Inflammatory macrophage (primary cell): ENCODE measurements at places on chromosomes 3 and 15.

DNA sequence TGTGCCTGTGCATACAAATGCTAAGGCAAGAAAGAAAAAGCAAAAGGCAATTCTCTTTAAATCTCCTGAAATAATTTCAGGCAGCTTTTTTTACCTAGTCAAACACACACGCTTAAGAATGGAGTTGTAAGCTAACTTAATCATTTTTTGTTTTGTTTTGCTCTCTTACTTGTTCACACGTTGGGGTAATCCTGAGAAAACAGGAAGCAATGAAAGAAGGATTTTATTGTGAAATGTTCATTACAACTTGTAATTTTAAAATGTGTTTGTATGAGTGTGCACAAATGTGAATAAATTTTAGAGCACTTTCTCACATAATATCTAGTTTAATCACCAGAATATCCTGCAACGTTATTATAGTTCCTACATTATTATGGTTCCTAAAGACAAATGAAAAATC lies 263.8 kb downstream of the LPP start:
- no peak for DNase-seq

DNA sequence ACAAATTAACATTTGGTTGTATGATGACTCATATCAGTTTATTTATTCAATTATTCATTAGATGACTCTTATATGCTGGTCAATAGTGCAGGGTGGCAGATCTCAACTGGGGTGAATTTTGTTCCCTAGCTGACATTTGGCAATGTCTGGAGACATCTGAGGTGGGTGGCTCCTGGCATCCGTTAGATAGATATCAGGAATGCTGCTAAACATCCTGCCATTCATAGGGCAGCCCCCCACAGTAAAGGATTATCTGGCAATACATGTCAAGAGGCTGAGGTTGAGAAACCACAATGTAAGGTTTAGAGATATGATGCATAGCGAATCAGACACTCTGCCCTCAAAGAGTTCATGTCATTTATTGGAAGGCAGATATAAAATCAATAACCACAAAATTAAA lies 719.9 kb downstream of the CADM2 start:
- no peak for DNase-seq

- DNase-seq: peak; percentile 90
Observed at GRCh38 chr3:42012935-42013690, 51.2 kb upstream of the ULK4 start.

- no peak for DNase-seq
Observed at GRCh38 chr3:25940935-25941334, 151.0 kb downstream of the OXSM start.

DNA sequence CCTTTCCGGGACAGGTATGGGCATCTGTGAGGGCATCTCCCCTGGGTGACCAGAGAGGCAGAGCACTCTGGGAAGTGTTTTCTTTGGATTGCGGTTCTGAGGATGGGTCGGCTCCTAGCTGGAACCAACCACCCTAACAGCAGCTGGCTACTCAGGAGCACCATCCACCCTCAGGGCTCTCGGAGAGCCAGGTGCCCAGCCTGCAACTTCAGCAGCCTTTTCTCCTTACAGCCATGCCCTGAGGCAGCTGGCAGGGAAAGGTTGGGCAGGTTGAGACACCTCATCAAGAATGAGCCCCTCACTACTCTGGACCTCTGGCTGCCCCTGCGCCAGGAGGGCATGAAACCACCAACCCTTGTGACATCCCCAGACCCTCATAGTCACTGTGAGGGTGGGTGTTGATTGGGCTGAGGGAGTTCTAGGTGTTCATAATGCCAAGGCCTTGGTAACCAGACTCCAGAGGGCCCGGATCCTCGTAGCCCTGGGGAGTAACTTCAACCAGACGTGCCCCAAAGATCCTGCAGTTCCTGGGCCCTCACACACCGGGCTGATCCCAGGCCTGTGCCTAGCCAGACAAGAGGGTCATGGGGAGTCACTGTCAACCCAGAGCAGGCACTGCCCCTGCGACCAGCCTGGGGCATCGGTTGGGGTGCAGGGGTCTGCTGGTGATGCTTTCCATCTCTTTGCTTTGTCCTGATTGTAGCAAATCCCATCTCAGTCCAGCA lies 114.4 kb upstream of the ABHD17C start:
- no peak for DNase-seq

- no peak for DNase-seq
Observed at GRCh38 chr3:94162700-94163099, 99.8 kb downstream of the NSUN3 start.

DNA sequence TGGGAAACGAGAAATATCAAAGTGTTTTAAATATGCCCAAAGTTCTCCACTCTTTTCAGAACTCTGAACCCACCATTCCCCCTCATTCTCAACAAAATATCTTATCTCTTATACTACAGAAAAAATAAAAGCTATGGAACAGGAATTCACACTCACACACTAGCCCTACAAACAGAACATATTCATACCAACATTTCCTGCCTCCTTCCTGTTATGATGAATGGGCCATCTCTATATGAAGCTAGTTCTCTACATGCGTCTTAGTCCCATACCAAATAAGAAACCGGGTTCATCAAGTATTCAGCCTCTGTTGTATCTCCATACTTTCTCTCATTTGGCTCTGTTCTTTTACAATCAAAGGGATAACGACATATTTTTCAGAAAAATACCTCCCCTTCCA lies 72.6 kb downstream of the PLSCR2 start:
- no peak for DNase-seq

DNA sequence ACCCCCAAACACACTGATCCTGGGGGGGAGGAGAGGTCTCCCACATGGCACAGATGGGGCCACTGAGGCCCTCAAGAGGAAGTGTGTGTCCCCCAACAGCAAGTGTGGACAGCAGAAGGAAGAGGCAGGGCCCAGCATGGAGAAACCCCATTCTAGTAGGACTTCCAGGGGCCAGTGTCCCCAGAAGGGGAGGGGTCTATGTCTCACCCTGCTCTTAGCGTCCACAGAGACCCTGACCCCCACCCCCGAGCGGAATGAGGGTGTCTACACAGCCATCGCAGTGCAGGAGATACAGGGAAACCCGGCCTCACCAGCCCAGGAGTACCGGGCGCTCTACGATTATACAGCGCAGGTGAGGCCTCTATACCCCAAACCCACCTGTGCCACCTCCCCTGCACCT lies 35.3 kb downstream of the TSPAN3 start:
- no peak for DNase-seq

- DNase-seq: no peak
Observed at GRCh38 chr15:96261575-96262034, 68.9 kb upstream of the NR2F2 start.

- DNase-seq: no peak
Observed at GRCh38 chr15:39154227-39154638, 426.6 kb upstream of the THBS1 start.

GRCh38 chr3:183981990-183982644 lies 35.6 kb downstream of the ABCC5 start:
- DNase-seq: no peak

- no peak for DNase-seq
Observed at GRCh38 chr15:96199111-96199510, 131.4 kb upstream of the NR2F2 start.

DNA sequence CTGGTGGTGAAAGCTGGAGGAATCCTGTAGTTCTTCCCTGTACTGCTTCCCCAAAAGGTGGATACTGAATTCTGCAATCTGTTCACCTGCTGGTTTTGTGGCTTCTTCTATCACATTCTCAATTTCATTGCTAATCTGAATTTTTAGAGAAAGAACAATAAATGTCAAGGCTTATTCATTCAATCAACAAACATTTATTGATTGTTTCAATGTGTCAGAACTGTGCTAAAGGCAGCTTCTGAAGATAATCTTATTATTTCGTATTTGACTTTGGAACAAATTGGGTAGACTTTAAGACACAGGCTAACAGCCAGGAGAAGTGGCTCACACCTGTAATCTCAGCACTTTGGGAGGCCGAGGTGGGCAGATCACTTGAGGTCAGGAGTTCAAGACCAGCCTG lies 46.8 kb downstream of the IMPG2 start:
- no peak for DNase-seq

GRCh38 chr15:74319138-74319460 lies 48.3 kb downstream of the CYP11A1 start:
- DNase-seq: no peak

GRCh38 chr15:70560617-70561328 lies 202.6 kb downstream of the UACA start:
- DNase-seq: peak; percentile 14

GRCh38 chr3:28598165-28598564 lies 249.5 kb upstream of the AZI2 start:
- no peak for DNase-seq

DNA sequence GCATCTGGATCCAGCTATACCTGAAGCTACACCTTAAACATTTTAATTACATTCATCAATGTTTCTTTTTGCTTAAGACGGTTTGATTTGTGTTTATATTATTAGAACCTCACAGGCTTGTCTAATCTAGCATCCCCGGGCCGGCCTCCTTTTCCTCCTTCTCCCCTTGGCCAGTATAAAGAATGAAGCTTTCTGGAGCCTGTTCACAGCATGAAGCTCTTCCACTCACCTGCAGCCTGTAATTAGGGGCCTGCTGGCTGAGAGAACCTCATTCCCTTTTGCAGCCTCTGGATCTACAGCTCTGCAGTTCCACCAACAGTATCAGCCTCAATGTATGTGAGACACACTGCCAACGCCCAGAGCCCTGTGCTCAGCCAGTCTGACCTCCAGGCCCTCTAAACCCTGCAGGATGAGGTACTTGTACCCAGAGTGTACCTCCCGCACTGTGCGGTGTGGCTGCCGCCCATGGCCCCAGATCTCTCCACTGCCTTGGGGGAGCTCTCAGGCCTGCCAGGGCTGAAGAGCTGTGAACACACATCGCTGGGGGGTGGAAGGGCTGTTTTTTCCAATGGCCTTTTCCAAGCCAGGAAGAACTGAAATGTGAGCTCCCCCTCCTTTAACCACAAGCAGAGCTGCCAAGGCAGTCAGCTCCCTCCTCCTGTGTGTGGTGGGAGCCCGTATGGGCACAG lies 114.7 kb upstream of the ALDH1A3 start:
- DNase-seq: no peak

DNA sequence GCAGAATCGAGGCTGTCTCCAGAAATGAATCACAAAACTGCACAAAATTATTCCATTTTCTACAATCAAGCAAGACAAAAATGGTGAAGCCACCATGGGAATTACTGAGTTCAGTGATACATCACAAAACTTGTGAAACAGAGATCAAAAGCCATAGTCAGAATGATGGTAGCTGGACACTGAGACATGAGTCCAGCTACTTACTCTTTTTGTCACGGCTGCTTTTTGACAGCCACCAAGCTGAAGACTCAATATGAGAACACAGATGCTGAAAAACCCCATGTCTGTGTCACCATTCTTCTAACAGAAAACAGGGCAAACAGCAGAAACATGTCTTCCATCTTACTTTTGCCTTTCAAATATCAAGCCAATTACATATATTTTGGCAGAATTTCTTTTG lies 237.6 kb downstream of the LPP start:
- DNase-seq: no peak

GRCh38 chr15:48861813-48862431 lies 16.0 kb upstream of the EID1 start:
- peak; percentile 64 for DNase-seq

GRCh38 chr3:134105876-134106556 lies 76.3 kb upstream of the SLCO2A1 start:
- no peak for DNase-seq

- DNase-seq: no peak
Observed at GRCh38 chr3:41236228-41236627, 36.9 kb downstream of the CTNNB1 start.

- DNase-seq: no peak
Observed at GRCh38 chr3:62823461-62824050, 51.7 kb downstream of the CADPS start.

DNA sequence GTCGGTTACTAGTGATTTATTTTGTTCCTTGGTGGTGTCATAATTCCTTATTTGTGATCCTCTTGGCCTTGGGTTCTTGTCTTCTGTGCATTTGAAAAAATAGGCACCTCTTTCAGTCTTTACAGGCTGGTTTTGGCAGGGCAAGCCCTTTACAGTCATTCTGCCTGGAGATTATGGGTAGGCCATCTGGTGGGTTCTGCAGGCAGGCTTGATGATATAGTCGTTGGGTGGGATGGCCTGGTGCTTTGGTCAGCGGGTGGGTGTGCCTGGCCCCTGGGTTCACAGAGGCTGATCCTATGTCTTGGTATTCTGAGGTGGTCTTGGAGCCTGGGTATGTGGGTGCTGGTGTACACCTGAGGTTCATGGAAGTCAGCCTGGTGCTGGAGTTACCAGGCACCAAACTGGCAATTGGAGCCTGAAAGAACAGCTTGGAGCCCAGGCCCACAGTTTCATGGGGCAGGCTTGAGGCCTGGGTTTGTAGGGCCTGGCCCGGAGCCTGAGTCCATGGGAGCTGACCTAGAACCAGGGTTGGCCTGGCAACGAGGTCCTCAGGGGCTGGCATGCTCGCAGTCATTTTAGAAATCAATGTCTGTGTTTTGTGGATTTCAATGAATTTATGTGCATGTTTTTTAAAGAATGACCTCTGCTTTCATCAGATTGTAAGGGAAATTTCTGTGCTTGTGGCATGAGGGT lies 63.3 kb downstream of the DOCK3 start:
- DNase-seq: no peak

- DNase-seq: no peak
Observed at GRCh38 chr15:47603026-47603425, 114.3 kb upstream of the SEMA6D start.

GRCh38 chr3:105828703-105829102 lies 40.1 kb downstream of the CBLB start:
- DNase-seq: no peak

GRCh38 chr15:40338041-40338657 lies 2.6 kb downstream of the CCDC9B start:
- DNase-seq: peak; percentile 85
